ENCODE measurements at places on chromosomes 7 and 10. TPM values are rescaled to one million over a fixed set of nuclear protein-coding genes. Genes with fewer than 3 reads are reported as not detected.

ERLIN1 gene
- 28.2 TPM for total RNA-seq

DNA sequence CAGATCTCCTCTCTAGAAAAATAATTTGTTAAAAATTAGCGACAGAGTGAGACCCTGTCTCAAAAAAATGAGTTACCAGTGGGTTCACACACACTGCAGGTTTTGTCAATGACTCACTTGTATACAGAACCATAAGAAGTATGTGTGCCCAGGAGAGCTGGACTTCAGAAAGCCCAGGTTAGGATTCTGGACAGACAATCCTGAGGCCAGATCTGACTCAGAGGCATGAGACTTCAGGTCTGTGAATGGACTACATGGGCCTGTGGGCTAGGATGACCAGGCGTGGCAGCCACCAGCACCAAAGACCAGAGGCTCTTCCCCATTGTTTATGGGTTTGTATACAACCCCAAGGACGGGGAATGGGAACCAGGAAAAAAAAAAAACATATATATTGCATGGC is 9.3 kb upstream of the ZNF438 start:
- peaks cover 3% of the 10 kb centered on the region for H3K4me1 ChIP-seq
- H3K27ac ChIP-seq = no peak overlapping the region
- H3K36me3 ChIP-seq = no peaks in the 10 kb centered on the region
- H3K4me3 ChIP-seq = no peak overlapping the region
- DNase-seq = no peak

GRCh38 chr10:52284416-52285013 is 29.6 kb upstream of the DKK1 start:
- DNase-seq = no peak
- H3K36me3 ChIP-seq = no peaks in the 10 kb centered on the region
- no peak overlapping the region for H3K27ac ChIP-seq
- no peak overlapping the region for H3K4me3 ChIP-seq

DNA sequence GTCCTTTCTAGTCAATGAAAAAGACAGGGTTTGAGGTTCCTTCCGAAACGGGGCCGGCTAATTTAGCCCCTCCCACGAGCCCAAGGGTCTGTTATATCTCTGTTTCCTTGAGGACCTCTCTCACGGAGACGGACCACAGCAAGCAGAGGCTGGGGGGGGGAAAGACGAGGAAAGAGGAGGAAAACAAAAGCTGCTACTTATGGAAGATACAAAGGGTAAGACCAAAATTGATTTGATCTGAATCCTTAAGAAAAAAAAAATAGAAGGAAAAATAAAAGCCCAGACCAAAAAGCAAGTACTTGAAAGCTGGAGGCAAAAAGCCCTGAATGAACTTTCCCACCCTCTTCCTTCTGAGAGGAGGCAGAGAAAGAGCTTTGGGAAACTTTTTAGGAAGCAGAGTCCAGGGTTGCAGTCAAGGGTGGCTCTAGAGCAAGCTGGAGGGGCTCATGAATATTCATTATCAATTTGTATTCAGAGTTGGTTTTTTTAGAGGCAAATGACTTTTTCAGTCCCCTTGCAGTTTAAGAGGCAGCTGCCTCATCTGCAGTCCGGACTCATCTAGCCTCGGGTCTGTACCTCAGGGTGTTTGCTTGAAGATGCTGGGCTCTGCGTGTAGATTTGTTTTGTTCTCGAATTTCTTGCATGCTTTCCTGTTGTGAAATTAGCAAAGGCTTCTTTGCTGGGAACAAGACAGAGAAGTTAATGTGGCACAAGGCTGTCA is at the start of gene ENTPD1:
TSS of gene ENTPD1 (plus strand) at position 123 of the 721 bp plus-strand sequence. CDS start at position 200, 77 bp downstream.
- no peaks in the 10 kb centered on the region for H3K27me3 ChIP-seq
- H3K4me1 ChIP-seq = peaks cover 34% of the 10 kb centered on the region
- DNase-seq = no peak
- no peaks in the 10 kb centered on the region for H3K36me3 ChIP-seq
- H3K27ac ChIP-seq = peak within 1 kb of the TSS; percentile 53

GRID2IP gene
- 0.13 TPM for total RNA-seq

- peak overlapping the region; percentile 87 for H3K27ac ChIP-seq
- no peaks in the 10 kb centered on the region for H3K36me3 ChIP-seq
- H3K4me3 ChIP-seq = no peak overlapping the region
- H3K4me1 ChIP-seq = peaks cover 40% of the 10 kb centered on the region
Observed at GRCh38 chr7:121002757-121003200, 14.3 kb downstream of the CPED1 start.

OR2AE1 gene
- not detected for total RNA-seq

CYP2C8 gene
- not detected for total RNA-seq

DNA sequence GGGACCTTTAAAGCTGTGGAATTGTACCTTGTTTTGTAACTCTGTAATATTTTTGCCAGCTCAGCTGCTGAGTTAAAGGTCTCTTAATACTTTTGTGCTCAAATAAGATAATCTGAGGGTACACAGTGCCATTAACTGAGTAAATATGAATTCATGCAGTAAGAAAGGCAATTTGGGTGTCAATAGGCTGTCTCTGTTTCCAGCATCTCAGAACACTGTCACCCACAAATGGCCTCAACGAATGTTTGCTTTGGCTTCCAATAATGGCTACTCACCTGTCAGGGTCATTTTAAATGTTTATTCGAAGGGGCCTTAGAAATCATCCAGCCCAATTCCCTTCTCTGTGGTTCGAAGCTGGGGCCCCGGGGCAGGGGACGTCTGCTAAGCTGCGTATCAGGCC is 225.4 kb downstream of the ZMYND11 start:
- H3K27ac ChIP-seq = no peak overlapping the region
- DNase-seq = no peak
- no peak overlapping the region for H3K4me3 ChIP-seq

DNA sequence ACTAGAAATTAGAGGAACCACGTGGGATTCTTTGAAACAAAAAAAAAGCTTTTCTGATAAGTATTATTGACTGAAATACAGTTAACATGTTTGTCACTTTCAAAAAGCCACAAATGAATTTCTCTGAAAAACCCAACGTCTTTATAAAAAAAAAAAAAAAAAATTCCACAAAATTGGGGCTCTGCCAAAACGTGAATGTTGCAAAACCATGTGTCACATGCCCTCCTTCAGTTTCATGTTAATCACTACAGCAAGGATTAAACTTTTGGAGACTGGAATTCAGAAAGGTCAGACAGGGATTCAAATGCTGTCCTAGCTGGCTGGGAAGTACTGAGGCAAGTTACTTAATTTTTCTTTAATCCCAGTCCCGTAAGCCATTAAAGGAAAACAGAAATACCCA is 278.0 kb upstream of the KLF14 start:
- no peaks in the 10 kb centered on the region for H3K36me3 ChIP-seq
- peak overlapping the region; percentile 96 for H3K27ac ChIP-seq
- no peak for DNase-seq
- peaks cover 93% of the 10 kb centered on the region for H3K4me1 ChIP-seq

HOXA4 gene
- total RNA-seq = not detected

DNA sequence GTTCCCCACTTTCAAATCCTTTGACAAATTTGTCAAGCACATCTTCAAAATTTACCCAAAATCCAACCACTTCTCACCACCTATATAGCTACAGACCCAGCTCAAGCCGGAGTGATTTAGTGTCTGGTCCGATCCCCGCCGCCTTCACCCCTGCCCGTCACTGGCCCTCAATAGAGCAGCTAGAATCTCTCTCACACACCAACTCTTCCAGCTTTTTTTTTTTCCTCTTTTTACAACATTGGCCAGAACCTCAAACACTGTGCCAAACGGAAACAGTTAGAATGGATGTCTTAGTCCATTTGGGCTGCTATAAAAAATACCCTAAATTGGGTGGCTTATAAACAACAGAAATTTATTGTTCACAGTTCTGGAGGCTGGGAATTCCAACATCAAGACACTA is 41.1 kb upstream of the TMEM72 start:
- H3K4me1 ChIP-seq = peaks cover 3% of the 10 kb centered on the region
- H3K27me3 ChIP-seq = peaks cover 39% of the 10 kb centered on the region
- no peak for DNase-seq
- no peak overlapping the region for H3K4me3 ChIP-seq
- H3K36me3 ChIP-seq = no peaks in the 10 kb centered on the region
- H3K27ac ChIP-seq = no peak overlapping the region

DNA sequence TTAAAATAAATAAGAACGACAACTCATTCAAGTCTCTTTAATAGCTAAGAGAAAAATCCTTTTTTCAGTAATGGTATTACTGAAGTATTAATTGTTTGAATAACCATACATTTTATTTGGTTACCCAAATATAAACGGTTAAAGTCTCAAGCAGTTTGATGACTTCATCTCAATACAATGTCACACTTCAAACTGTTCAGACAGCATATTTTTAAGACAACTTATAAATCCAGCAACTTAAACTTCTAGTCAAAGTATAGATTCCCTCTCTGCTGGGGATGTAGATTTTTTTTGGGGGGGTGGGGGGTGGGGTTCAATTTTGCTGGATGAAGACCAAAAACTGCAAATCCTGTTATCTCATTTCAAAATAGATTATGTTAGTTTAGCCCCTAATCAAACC is 42.0 kb downstream of the GNA12 start:
- H3K4me1 ChIP-seq = peaks cover 71% of the 10 kb centered on the region
- H3K4me3 ChIP-seq = peak overlapping the region; percentile 22
- peak overlapping the region; percentile 85 for H3K27ac ChIP-seq
- H3K36me3 ChIP-seq = no peaks in the 10 kb centered on the region
